Right ventricle myocardium superior (tissue), 1 donor: ENCODE measurements at places on chromosomes 3 and 15. TPM values are rescaled to one million over a fixed set of nuclear protein-coding genes. Genes with fewer than 3 reads are reported as not detected.

ARPP21 gene
- not detected for total RNA-seq

DUSP7 gene
- total RNA-seq = 23.2 TPM

DNA sequence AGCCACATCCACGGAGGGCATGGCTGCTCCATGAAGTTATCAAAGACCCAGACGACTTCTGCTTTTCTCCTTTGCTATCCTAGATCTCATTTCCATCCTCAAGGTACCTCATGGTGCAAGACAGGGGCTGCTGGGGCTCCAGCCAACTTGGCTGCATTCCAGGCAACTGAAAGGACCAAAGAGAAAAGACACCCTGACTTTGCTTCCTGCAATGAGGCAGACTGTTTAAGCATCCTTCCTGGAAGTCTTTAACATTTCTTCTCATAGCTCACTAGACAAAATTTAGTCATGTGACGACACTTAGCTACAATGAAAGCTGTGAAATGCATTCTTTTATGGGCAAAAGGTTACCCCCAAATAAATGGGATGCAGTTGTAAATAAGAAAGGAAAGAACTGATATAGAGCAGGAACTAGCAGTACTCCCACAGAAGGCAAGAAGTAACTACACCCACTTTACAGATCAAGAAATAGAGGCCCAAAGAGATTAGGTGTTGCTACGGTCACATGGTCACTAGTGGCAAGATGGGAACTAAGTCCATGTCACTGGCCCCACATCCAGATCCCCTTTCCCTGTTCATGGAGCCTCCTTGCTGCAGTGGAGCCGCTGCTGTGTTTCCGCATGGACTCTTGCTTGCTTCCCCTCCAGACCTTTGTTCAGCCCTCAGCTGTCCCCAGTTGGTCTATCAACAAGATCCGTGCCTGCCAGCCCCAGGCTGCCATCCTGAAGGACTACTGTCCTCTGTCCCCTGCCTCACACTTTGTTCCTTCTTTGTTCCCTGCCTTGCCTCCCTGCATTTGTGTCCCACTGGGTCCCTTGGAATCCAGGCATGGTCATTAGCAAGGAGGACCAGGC is 107.0 kb downstream of the XXYLT1 start:
- no peak for DNase-seq

DNA sequence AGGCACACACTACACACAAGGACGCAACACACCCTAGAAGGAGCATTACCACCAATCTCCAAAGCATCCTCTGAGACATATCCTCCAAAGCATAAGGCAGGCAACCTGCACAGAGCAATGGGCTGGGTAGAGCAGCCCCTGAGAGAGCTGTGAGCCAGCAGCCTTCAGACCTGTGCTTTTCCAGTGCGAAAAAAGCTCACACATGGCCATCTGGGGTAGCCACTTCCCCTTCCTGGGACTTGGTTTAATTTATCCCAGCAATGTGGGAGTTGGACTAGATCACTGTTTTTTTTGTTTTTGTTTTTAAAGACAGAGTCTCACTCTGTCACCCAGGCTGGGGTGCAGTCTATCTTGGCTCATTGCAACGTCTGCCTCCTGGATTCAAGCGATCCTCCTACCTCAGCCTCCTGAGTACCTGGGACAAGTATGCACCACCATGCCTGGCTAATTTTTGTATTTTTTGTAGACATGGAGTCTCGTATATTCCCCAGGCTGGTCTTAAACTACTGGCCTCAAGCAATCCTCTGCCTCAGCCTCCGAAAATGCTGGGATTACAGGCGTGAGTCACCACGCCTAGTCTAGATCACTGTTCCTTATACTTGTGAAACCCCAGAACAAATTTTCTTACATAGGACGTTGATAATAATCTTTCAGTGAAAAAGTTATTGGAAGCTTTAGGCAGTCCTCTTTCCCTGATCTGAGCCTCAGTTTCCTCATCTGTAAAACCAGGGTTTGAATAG is 18.9 kb downstream of the PTPN23 start:
- DNase-seq = no peak

GRCh38 chr3:143220741-143221140 is 101.2 kb downstream of the CHST2 start:
- no peak for DNase-seq

GRCh38 chr15:40766906-40767837 is 2.6 kb upstream of the C15orf62 start:
- no peak for DNase-seq

KLHL24 gene
- 249 TPM for total RNA-seq

DNA sequence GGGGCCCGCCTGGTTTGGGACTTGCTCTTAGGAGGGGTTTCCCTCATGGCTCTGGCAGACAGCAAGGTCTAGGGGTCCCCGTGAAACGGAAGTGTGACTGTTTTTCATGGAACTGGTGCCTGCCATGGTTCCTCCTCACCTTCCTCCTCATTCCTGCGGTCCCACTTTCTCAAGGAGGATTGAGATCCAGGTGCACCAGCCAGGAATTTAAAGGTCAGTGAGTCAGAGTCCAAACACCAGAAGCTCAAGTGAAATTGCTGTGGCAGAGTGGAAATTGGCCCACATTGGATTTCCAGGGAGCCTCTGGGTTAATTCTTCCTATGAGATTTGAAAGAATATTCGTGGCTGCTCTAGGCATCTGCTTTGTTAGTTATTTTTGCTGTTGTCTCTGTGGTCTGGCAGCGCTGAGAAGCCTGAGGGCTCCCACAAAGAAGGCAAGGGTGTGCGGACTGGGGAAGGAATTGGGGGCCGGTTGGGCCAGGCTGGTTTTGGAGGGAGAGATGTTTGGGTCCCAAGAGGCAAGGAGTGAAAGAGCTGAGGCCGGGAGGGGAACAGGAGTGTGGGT is 60.4 kb upstream of the TNFAIP8L3 start:
- no peak for DNase-seq

- no peak for DNase-seq
Observed at GRCh38 chr3:72205297-72205826, 420.4 kb upstream of the PROK2 start.

C15orf61 gene
- 15.7 TPM for total RNA-seq

- DNase-seq = no peak
Observed at GRCh38 chr3:62723166-62723913, 151.9 kb downstream of the CADPS start.

GRCh38 chr15:50563756-50564155 is 17.3 kb upstream of the USP50 start:
- no peak for DNase-seq

- no peak for DNase-seq
Observed at GRCh38 chr15:60781211-60781713, 302.3 kb upstream of the ICE2 start.

DNA sequence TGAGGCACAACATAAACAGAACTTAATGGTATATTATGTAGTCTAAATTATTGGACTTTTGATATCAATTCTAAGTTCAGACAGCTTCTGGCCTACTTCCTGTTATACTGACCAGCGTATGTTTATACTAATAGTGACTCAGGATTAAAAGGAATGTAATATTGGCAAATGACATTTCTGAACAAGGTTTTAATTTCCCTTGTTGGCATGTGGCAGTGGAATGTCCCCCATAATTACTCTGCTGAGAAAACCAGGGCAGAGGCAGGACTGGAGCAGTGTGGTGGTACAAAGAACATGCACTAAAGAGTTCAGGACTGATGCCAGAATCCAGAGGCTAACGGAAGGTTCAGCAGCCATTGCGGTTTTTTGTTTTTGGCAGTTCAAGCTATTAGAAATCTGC is 184.0 kb downstream of the KCNAB1 start:
- DNase-seq = no peak

GATM gene
- total RNA-seq = 35.6 TPM
